GM23338 (cell line): ENCODE measurements at places on chromosomes 11 and 22. TPM values are rescaled to one million over a fixed set of nuclear protein-coding genes. Genes with fewer than 3 reads are reported as not detected.

- peak; percentile 63 for DNase-seq
- H3K36me3 ChIP-seq, result no peaks in the 10 kb centered on the region
- no peaks in the 10 kb centered on the region for H3K27me3 ChIP-seq
- peaks cover 5% of the 10 kb centered on the region; the same call in 1 of the 2 replicates for H3K4me1 ChIP-seq
- 0 out of 2 replicates have a peak overlapping the region, but pooled peaks have one; percentile 89 for H3K27ac ChIP-seq
- H3K4me3 ChIP-seq, result peak overlapping the region; percentile 93
These were observed 734 bp downstream of the SNU13 start for GRCh38 chr22:41687901-41688364.

VSIG10L2 gene
- not detected in 2 replicates for total RNA-seq

- H3K27ac ChIP-seq, result no peak overlapping the region
- H3K36me3 ChIP-seq, result no peaks in the 10 kb centered on the region
- no peaks in the 10 kb centered on the region for H3K27me3 ChIP-seq
These were observed 115.1 kb upstream of the GRAMD1B start for GRCh38 chr11:123314972-123315371.

- no peak for DNase-seq
- H3K4me1 ChIP-seq, result no peaks in the 10 kb centered on the region
- no peaks in the 10 kb centered on the region for H3K27me3 ChIP-seq
- no peak overlapping the region for H3K4me3 ChIP-seq
- no peak overlapping the region for H3K27ac ChIP-seq
- no peaks in the 10 kb centered on the region for H3K36me3 ChIP-seq
These were observed 164.5 kb downstream of the STK33 start for GRCh38 chr11:8429483-8429882.

MS4A12 gene
- total RNA-seq, result 0.21 TPM in 1 of 2 replicates, not detected in the other

INS gene
- total RNA-seq, result not detected in 2 replicates

- H3K4me1 ChIP-seq, result no peaks in the 10 kb centered on the region
- no peak overlapping the region for H3K27ac ChIP-seq
- no peaks in the 10 kb centered on the region for H3K36me3 ChIP-seq
- no peak overlapping the region for H3K4me3 ChIP-seq
- DNase-seq, result no peak
These were observed 50.9 kb downstream of the CCDC34 start for GRCh38 chr11:27312110-27312509.

DNA sequence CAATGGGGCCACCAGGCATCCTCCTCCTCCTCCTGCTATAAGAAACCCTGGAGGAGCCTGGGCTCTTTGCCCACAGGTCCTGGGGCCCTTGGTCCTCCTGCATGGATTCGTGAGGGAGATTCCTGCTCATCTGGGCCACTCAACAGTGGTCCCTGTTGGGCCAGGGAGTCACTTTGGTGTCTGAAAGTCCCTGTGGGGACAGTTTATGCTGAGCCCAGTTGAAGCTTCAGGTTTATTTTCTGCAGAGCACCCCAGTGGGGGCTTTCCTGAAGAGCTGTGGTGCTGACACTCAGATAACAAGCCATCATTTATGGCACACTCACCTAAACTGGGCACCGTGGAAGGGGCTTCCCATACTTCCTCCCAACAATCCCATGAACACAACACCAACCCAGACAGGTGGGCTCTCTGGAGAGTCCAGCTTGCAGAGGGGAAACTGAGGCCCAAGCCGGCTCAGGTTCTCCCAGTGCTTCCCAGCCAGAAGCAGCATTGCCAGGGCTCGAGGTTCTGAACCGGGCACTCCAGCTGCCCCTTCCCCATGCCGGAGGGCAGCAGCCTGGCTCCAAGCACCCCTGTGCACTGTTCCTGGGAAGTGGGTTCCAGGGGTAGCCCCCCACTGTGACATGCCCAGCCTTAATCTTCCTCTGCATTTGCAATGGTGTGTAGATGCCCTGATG lies 91.3 kb downstream of the MYEOV start:
- no peak overlapping the region for H3K27ac ChIP-seq
- no peak for DNase-seq

GLB1L2 gene
- total RNA-seq, result 9.8 and 12.3 TPM in 2 replicates

NFRKB gene
- total RNA-seq, result 28.7 and 44.9 TPM in 2 replicates

GRCh38 chr11:12696911-12697581 lies 22.8 kb downstream of the TEAD1 start:
- peaks cover 85% of the 10 kb centered on the region for H3K4me1 ChIP-seq
- H3K27ac ChIP-seq, result no peak overlapping the region
- H3K4me3 ChIP-seq, result no peak overlapping the region
- no peaks in the 10 kb centered on the region for H3K27me3 ChIP-seq

GRCh38 chr11:64753380-64754123 lies 6.2 kb downstream of the PYGM start:
- H3K27me3 ChIP-seq, result no peaks in the 10 kb centered on the region
- H3K36me3 ChIP-seq, result no peaks in the 10 kb centered on the region
- no peak overlapping the region for H3K27ac ChIP-seq
- H3K4me3 ChIP-seq, result no peak overlapping the region
- peak; percentile 76 for DNase-seq

DNA sequence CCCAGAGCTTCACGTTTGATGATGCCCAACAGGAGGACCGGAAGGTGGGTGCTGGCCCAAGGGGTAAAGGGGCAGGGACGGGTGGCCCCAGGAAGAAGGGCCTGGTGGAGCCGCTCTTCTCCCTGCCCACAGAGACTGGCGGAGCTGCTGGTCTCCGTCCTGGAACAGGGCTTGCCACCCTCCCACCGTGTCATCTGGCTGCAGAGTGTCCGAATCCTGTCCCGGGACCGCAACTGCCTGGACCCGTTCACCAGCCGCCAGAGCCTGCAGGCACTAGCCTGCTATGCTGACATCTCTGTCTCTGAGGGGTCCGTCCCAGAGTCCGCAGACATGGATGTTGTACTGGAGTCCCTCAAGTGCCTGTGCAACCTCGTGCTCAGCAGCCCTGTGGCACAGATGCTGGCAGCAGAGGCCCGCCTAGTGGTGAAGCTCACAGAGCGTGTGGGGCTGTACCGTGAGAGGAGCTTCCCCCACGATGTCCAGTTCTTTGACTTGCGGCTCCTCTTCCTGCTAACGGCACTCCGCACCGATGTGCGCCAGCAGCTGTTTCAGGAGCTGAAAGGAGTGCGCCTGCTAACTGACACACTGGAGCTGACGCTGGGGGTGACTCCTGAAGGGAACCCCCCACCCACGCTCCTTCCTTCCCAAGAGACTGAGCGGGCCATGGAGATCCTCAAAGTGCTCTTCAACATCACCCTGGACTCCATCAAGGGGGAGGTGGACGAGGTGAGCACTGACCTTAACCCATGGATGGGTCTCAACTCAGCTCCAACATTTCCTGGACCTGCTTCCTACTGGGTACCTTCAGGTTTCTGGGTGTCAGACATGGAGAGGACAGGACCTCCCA lies 2.0 kb downstream of the RIC8A start:
- H3K4me3 ChIP-seq, result peak overlapping the region; percentile 96
- H3K27ac ChIP-seq, result no peak overlapping the region
- H3K4me1 ChIP-seq, result peaks cover 12% of the 10 kb centered on the region; the same call in 1 of the 2 replicates

OR8G5 gene
- total RNA-seq, result not detected in 2 replicates

HEPHL1 gene
- total RNA-seq, result 0.04 and 0.07 TPM in 2 replicates

GRCh38 chr11:11420191-11420898 lies 67.3 kb upstream of the CSNK2A3 start:
- no peak for DNase-seq
- H3K4me3 ChIP-seq, result no peak overlapping the region
- H3K27ac ChIP-seq, result no peak overlapping the region
- no peaks in the 10 kb centered on the region for H3K36me3 ChIP-seq
- no peaks in the 10 kb centered on the region for H3K27me3 ChIP-seq

DNA sequence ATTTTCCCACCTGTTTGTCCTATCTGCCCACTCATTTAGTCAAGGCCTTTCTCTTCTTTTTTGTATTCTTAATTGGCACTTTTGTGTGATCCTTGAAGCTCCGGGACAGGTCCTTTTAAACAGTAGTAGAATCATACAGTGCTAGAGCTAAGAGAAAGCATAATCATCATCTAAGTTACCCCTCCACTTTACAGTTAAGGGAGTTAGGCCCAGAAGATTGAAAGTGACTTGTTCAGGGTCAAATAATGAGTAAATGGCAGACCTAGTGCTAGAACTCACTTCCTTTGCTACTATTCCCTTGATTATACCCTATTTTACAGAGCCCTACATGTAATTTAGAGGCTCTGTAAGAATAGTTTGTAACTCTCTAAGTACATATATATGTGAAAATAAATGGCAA lies 2.5 kb downstream of the USP47 start:
- no peak overlapping the region for H3K27ac ChIP-seq
- H3K4me1 ChIP-seq, result peaks cover 36% of the 10 kb centered on the region
- DNase-seq, result no peak

GRCh38 chr11:111923351-111923788 lies 4.7 kb downstream of the C11orf52 start:
- H3K4me3 ChIP-seq, result no peak overlapping the region
- peaks cover 21% of the 10 kb centered on the region for H3K4me1 ChIP-seq

ISX gene
- not detected in 2 replicates for total RNA-seq

MPZL3 gene
- total RNA-seq, result 2.9 and 5.7 TPM in 2 replicates

KCNE3 gene
- total RNA-seq, result 4.3 and 10.6 TPM in 2 replicates

DNA sequence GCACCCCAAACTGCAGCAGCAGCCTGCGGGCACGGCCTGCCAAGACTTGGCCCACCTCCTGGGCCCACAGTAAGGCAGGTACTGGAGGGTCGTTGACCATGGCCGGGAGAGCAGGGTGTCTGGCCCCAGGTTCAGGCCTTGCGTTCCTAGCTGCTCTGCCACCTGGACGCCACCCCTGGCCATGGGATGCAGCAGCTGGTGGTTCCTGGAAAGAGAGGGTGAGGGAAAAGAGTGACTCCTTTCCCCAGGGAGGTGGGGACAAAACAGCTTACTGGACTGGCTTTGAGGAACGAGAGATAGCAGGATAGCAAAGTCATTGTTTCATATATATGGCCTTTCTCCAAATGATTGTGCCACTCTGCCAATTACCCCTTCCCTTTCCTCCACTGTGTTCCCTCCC lies 1.8 kb downstream of the BSCL2 start:
- DNase-seq, result peak; percentile 48
- no peaks in the 10 kb centered on the region for H3K27me3 ChIP-seq
- H3K4me1 ChIP-seq, result peaks cover 23% of the 10 kb centered on the region
- H3K27ac ChIP-seq, result peak overlapping the region; percentile 74; the same call in 1 of the 2 replicates
- H3K4me3 ChIP-seq, result peak overlapping the region; percentile 65

DNA sequence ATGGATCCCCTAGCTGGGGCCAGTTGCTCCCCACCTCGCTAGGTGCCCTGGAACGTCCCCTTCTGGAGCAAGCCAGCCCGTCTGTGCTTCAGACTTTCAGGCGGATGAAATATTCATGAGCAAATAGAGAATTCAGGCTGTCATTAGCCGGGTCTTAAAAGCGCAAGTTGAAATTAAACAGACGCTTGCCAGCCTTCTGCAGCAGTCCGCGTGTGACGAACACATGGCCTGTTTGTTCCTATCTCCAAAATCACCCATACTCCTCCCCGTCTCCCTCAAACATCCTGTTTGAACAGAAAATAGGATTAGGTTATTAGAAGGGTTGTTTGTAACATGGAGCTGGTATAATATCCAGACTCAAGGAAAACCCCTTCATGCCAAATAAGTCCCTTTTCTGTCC lies 38.7 kb downstream of the MYO18B start:
- H3K4me1 ChIP-seq, result no peaks in the 10 kb centered on the region
- H3K4me3 ChIP-seq, result no peak overlapping the region
- no peak overlapping the region for H3K27ac ChIP-seq
- H3K27me3 ChIP-seq, result no peaks in the 10 kb centered on the region
- no peaks in the 10 kb centered on the region for H3K36me3 ChIP-seq
- no peak for DNase-seq

DNA sequence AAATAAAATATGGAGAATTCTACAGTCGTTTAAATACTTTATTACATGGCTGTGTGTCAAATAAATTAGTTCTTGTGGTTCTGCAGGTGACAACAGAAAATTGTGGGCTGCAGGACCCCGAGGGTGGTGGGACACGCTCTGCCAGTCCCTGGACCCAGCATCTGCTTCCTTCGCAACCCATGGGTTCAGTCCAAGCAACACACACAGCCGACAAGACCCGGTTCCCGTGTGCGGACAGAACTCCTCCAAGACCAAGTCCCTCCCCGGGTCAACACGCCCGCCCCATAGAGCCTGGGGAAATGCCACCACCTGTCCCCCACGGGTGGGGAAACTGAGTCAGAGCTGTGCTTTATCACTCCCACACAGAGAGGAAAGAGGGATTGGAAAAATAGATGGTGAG lies 238.9 kb downstream of the BRD1 start:
- no peak overlapping the region for H3K27ac ChIP-seq
- no peak for DNase-seq
- no peak overlapping the region for H3K4me3 ChIP-seq
- H3K36me3 ChIP-seq, result no peaks in the 10 kb centered on the region
- no peaks in the 10 kb centered on the region for H3K4me1 ChIP-seq

DNA sequence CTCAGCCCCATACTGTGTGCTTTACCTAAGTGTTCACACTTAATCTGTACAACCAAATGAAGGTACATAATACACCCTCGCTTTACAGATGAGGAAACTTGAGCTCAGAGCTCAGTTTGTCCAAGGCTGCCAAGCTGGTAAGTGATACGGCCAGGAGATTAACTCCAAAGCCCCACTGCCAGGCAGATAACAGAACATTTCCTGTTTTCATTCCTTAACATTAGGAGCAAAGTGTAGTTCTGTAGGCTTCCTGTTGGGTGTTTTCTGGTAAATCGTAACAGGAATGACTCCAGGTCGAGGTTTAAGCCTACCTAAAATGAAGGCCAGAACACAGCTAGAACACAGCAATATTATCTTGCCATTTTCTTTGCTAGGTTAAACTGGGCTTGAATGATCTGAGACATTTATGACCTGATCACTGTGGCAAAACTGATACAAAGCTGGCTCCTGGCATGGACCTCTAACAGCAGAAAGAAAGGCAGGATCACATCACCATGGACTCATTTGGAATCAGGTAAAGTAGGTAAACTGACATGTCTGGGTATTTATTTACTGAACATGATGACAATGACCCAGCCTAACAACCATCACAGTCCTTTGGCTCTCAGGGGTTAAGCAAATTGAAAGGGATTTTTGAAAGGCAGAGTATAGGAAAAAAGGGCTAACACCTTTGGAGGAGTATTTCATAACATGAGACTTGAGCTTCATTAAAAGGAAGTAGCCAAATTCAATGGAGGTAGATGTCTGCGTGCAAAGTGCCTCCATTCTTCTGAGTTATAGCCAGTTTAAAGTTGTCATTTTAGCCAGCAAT lies 3.9 kb upstream of the NUP50 start:
- DNase-seq, result peak; percentile 54
- H3K4me3 ChIP-seq, result peak overlapping the region; percentile 25; the same call in 1 of the 2 replicates
- H3K36me3 ChIP-seq, result peaks cover 11% of the 10 kb centered on the region; the same call in 1 of the 2 replicates
- peak overlapping the region; percentile 59; the same call in 1 of the 2 replicates for H3K27ac ChIP-seq

GRCh38 chr11:79159657-79160450 lies 281.0 kb downstream of the TENM4 start:
- no peaks in the 10 kb centered on the region for H3K27me3 ChIP-seq
- no peaks in the 10 kb centered on the region for H3K4me1 ChIP-seq
- no peak overlapping the region for H3K4me3 ChIP-seq
- no peak overlapping the region for H3K27ac ChIP-seq
- no peaks in the 10 kb centered on the region for H3K36me3 ChIP-seq

CARD18 gene
- total RNA-seq, result not detected in 2 replicates

DNA sequence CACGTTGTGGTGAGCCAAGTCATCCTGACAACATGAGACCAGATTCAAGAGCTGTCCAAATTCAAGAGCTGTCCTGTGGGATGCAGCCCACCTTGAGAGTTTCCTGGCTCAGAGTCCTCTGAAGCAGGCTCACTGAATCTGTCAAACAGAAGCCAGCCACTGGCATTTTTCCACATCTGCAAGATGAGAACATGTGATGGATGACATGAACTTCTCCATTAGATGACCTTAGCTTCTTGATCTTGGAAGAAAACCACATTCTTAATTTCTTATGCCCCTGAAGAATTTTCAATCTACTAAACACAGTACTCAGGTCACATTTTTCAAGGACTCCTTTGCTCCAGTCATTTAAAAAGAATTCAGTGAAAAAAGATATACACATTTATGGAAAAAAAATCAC lies 291.0 kb downstream of the GUCY1A2 start:
- H3K4me3 ChIP-seq, result no peak overlapping the region
- no peak overlapping the region for H3K27ac ChIP-seq
- H3K27me3 ChIP-seq, result no peaks in the 10 kb centered on the region
